ENCODE measurements at places on chromosomes 5 and 9.

DNA sequence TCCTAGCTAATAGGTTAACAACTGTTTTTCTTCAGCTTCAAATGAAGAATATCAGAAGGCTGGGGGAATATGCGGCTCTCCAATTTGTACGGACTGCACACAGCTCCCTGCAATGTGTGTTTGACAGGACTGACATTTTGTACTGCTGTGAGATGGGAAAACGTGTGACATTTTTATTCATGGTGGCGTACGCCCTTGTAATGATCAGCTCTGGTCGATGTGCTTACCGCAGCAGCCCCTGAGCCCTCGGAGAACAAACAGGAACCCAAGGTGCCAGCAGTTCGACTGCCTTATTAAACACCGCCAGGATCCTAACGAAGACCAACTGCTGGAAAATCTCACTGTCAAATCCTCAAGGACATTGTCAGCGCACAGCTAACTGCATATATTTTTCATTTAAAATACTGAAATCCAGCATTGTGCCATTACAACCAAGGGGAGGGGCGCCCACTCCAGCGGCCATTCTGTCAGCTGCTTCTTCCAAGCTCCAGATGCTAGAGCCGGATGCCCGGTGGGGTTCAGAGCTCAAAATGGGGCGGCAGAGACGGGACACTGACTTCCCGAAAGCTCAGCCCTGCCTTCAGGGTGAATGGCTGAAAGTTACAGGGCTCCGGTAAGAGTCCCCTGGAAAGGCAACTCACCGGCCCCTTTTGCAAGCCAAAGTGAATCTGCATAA, 66.8 kb downstream of the CRB2 start:
- DNase-seq: no peak

- no peak for DNase-seq
Measured at GRCh38 chr9:114283551-114284111, 39.3 kb upstream of the ORM1 start.

GRCh38 chr9:133948131-133948530, 44.0 kb downstream of the VAV2 start:
- no peak for DNase-seq

- DNase-seq: no peak
Measured at GRCh38 chr9:77099388-77099787, 77.9 kb upstream of the VPS13A start.

DNA sequence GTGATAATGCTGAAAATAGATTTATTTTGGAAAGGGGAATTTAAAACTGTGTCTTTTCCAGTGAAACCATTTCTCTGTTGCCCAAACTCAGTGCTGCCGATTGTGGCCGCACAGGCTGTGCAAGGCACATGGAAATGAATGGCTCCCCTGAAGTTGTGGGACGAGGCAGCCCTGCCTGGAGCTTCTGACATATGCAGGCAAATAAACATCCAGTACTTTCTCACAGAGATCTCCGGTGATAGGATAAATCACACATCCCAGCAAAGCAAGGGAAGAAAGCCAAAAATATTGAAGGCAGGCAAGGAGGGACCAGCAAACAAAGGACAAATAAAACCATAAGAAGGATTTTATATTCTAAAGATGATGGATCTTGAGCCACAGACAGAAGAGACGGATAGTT, 464.5 kb downstream of the MTRR start:
- DNase-seq: no peak

DNA sequence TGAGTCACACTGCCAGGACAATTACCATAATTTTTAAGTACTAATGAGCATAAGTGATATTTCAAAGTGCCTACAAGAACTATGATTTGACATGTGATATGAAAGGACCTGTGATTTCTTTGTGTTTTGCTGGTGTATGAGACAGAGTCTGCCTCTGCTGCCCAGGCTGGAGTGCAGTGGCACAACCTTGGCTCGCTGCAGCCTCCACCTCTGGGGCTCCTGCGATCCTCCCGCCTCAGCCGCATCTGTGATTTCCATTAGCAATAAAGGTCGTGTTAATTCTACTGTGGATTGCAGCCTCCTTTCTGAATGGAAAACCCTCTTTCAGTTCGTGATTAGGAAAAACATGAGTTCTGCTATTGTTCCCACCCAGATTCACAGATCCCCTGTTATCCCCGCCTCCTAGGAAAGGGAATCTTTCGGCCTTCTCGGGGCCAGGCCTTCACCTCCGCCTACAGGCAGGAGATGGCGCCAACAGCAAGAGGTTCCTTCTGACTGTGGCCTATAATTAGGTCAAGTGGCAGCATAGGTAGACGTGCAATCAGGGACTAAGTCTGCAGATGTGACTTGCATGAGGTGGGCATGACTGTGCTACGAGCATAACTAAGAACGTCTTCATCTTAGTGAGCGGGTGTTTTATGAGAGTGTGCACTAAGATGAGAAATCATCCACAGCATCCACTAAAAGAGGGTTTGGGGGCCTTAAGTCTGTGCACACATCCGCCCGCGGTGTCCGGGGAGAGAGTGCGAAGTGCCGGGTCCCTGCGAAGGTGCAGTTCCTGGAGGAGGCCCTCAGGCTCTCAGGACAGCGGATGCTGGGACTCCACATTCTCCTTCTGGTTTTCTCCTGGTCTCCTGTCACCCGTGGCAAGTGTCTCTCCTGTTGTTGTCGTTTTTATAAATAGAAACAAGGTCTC, 23.1 kb downstream of the TRIM7 start:
- peak; percentile 50 for DNase-seq

DNA sequence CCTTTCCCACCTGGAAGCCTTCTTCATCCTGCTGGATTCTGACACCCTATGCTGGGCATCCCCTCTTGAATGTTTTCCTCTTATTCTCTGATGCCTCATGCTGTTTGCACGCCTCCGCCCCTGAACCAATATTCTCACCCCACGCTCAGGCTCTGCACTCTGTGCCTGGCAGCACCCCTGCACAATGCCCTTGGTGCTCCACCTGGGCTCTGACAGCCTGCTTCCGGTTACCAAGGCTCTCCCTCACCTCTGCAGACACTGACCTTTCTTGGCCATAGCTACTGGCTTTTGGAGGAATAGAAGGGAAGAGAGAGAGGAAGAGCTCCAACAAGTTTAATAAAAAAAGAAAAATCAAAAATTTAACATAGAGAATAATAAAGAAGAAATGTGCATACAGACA, 108.7 kb upstream of the SHB start:
- DNase-seq: no peak

GRCh38 chr9:125674981-125675973, 31.7 kb downstream of the MAPKAP1 start:
- no peak for DNase-seq

DNA sequence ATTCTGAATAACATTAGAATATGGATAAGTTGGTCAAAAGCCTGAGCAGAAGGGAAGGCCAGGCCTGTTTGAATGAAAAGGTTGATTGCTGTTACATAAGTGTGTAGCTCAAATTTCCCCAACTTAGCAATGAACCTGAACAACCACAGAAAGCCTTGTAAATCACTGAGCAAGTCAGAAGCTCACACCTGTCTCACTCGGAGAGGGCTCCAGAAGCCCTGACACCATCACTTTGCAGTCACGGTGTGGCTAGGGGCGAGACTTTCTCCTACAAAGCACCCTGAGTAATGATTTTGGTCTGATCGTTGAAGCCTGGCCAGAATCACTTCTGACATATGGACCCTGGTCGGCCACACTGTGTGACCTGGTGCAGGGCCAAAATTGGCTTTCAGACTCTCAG, 62.0 kb downstream of the MTX3 start:
- no peak for DNase-seq

All from CD4-positive, alpha-beta T cell (primary cell).